ENCODE measurements at places on chromosomes 2 and 18.

- DNase-seq, result no peak
Observed at GRCh38 chr2:138787053-138787666, 7.0 kb upstream of the NXPH2 start.

DNA sequence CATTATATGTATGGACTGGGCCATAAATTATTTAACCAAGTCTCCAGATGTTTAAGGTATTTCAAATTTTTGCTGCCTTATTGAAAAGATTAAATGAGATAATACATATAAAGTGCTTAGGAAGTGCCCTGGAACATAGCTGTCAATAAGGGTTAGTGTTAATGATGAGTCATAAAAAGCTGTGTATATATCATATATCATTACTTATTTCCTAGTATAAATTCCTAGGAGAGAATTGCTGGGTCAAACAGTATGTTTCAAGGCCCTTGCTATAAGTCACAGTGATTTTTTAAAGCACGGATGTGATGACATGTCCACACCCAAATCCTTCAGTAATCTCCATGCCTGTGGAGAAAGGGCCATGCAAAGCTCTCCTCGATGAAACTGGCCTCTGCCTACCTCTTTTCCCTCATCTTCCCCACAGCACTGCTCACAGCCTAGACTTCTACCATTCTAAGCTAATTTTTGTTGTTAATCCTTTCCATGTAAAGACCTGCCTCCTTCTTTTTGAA lies 8.5 kb downstream of the ZNF2 start:
- DNase-seq, result no peak

- DNase-seq, result no peak
Observed at GRCh38 chr18:340044-340443, 72.2 kb upstream of the THOC1 start.

- DNase-seq, result peak; percentile 94
Observed at GRCh38 chr2:26720322-26721114, 28.0 kb downstream of the KCNK3 start.

DNA sequence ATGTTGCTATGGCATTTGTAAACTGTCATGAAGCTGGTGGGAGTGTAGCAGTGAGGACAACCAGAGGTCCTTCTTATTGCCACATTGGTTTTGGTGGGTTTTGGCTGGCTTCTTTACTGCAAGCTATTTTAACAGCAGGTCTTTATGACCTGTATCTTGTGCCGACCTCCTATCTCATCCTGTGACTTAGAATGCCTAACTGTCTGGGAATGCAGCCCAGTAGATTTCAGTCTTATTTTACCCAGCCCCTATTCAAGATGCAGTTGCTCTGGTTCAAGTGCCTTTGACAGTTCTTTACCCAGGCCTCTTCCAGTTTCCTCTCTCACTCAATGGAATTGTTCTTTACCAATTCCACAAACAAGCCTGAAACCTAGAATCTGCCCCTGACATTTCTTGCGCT lies 145.1 kb downstream of the KCNE4 start:
- DNase-seq, result no peak

GRCh38 chr2:45616658-45617411 lies 5.8 kb upstream of the SRBD1 start:
- no peak for DNase-seq

DNA sequence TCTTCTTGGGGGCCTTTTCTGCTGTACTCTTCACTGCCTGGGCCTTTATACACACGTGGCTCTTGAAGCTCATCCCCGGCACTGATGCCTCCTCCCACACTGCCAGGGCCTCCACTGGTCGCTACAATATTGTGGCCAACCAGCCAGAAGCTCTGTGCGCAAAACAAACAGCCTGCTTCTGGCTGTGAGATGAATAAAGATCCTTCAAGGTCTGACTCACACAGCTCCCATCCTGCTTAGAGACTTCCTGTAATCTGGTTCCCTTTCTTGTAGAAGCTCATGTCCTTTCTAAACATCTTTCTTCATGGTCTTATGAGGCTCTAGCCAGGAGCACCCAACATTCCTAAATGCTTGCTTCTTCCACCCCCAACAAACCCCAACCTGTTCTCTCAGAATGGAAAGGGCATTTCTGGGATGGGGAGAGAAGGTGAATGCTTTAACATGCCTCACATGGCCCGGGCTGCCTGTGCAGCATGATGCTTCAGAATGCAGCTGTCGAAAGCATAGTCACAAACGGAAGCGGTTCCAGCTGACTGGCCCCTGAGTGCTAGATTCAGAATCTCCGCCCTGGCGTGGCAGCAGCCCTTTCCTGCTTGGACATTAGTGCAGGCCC lies 24.6 kb downstream of the NRP2 start:
- peak; percentile 73 for DNase-seq

DNA sequence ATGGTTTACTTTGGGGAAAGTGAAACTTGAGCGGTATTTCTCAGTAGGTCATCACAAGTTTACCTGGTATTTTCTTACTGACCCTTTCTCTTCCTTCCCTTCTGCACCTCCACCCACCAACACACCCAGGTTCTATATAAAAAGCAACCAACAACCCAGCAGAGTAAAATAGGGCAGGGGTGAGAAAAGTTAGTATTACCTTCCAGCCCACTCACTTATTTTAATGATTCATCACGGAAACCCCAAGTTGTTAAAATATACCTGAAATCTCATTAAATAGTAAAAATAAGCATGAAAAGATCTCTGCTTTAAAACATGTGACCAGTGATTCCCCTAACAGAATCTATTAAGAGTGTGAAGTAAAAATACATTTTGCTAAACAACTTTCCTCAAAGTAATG lies 306.1 kb downstream of the ZEB2 start:
- DNase-seq, result no peak

DNA sequence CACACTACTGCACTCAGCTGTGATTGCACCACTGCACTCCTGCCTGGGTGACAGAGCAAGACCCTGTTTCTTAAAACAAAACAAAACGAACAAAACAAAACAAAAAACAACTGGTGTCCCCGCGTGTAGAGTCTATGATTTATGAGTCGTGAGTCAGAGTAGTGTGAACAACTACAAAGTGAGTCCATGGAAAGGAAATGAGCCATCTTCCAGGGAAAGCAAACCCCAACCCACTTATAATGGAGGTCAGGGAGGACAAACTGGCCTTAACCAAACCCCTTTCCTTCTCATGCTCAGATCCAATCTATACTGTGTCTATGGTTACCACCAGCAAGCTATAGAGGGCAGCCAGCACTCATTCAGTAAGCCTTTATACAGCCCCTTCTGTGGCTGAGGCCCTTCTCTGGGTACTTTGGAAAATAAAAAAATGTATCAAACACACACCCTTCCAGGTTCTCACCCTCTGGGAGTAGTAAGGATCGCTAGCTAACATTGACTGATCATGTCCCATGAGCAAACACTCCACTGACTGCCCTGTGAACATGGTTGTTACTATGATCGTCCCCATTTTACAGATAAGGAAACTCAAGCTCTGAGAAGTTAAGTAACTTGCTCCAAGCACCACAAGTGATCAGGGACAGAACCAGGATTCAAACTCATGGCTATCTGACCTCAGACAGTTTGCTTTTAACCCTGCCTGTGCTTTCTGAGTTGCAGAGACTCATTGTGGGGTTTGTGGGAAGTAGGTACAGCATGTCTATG lies 24.7 kb upstream of the COLEC12 start:
- DNase-seq, result no peak

- DNase-seq, result no peak
Observed at GRCh38 chr18:74895686-74896085, 298.0 kb downstream of the ZNF407 start.

GRCh38 chr2:19120941-19121750 lies 237.3 kb downstream of the OSR1 start:
- DNase-seq, result no peak

- no peak for DNase-seq
Observed at GRCh38 chr2:136381722-136382633, 264.0 kb upstream of the CXCR4 start.

- no peak for DNase-seq
Observed at GRCh38 chr2:101852824-101853223, 138.9 kb upstream of the IL1R2 start.

GRCh38 chr2:216680951-216681629 lies 14.3 kb downstream of the IGFBP5 start:
- DNase-seq, result peak; percentile 34
